Amygdala (tissue), 56 donors: ENCODE measurements at places on chromosomes 12 and 14.

- no peak for DNase-seq
These were observed 259.6 kb downstream of the NAV3 start for GRCh38 chr12:78090266-78090665.

DNA sequence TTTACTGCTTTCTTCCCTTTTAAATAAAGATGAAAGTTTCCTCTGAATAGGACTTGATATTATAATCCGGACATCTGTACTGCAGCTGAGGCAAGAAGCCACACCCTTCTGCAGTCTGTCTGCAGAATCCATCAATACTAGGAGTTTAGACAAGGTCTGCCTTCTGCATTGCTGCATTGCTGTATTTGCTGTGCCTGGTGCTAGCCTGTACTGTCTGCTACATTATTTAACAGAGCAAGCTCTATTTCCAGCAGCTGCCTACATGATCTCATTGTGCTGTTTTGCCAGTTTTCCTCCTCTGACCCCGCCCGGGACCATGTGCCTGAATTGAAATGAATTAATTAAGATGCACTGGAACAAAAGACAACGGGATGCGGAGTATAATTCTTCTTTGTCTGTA lies 1.7 kb downstream of the TUBA1A start:
- peak; percentile 65 for DNase-seq

DNA sequence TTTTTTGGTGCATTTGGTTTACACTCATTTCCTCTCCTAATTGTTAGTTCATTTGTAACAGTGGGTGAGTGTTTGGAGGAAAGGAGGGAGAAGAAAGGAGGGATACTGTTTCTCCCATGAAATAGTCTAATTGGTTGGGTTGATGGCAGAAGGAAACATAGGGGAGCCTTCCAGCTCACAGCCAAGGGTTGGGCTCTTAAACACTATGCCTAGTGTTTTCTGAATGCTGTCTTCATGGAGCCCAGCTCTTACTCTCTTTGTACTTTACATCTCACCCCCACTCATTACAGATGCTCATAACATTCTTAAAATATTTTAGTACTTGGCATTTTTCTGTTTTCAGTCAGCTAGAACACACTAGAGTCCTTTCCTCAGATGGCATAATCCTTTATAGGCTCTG lies 38.2 kb downstream of the BAZ2A start:
- DNase-seq = no peak

GRCh38 chr12:115947696-115948062 lies 329.8 kb downstream of the MED13L start:
- DNase-seq = no peak

DNA sequence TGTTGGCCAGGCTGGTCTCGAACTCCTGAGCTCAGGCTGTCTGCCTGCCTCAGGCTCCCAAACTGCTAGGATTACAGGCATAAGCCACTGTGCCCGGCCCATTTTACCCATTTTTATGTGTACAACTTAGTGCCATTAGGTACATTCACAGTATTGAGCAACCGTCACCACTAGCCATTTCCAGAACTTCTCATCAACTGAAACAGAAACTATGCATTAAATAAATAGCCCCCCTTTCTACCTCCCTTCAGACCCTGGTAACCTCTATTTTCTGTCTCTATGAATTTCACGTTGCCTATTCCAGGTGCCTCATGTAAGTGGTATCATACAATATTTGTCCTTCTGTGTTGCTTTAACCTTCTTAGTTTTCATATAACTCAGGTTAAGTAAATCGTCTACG lies 15.9 kb downstream of the ZCRB1 start:
- no peak for DNase-seq

- no peak for DNase-seq
These were observed 67.7 kb upstream of the DCN start for GRCh38 chr12:91250273-91250665.

DNA sequence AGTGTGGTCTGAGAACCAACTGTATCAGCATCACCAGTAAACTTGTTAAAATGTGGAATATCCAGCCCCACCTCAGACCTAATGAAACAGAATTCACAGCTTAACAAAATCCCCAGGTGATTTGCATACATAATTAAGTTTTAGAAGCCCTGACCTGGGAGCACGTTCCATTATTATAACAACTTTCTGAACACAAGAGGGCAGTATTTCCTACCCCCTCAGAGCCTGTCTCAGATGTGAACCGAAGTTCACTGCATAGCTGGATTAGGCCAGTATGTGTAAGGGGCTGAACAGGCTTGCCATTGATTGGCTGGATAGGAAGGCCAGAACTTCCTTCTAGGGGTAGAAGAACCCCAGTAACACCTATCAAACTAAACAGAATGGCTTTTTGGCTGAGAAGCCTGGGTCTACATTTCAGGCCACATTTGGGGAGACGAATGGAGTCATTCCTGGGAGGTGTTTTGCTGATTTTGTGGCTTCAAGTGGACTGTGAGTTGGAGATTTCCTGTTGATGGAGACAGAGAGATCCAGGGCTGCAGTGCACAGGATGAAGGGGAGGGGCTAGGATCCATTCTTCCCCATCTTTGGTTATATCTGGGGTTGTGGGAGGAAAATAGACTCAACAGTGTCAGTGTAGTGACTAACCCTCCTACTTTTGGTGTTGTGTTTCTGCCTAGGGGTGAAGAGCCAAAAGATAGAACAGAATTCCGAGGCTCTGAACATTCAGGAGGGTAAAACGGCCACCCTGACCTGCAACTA lies 94.7 kb upstream of the OR4E1 start:
- no peak for DNase-seq

- no peak for DNase-seq
These were observed 1.5 kb downstream of the FOXG1 start for GRCh38 chr14:28767853-28768741.

DNA sequence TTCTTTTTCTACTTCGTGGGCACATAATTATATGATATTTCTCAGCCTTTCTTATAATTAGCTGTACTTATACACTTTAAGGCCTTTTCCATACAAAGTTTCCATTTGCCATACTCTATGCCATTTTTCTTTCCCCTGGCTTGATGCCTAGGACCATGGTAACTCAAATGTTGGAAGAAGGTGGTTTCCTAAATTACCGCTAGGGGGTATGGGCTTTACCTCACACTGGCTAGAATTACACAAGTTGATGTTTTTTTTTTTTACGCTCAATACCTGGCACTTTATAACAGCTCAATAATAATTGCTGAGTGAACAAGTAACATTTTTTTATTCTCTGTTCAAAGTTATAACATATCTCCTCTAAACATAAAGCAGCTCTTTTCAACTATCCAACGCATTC lies 306.8 kb upstream of the LRFN5 start:
- DNase-seq = no peak

GRCh38 chr12:108257004-108257403 lies 82.1 kb downstream of the CMKLR1 start:
- DNase-seq = no peak

DNA sequence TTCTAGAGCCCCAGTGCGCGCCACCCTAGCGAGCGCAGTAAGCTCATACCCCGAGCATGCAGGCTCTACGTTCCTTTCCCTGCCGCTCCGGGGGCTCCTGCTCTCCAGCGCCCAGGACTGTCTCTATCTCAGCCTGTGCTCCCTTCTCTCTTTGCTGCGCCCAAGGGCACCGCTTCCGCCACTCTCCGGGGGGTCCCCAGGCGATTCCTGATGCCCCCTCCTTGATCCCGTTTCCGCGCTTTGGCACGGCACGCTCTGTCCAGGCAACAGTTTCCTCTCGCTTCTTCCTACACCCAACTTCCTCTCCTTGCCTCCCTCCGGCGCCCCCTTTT lies 791 bp downstream of the TMEM233 start:
- no peak for DNase-seq

- DNase-seq = no peak
These were observed 58.1 kb upstream of the RMST start for GRCh38 chr12:97404543-97404942.

DNA sequence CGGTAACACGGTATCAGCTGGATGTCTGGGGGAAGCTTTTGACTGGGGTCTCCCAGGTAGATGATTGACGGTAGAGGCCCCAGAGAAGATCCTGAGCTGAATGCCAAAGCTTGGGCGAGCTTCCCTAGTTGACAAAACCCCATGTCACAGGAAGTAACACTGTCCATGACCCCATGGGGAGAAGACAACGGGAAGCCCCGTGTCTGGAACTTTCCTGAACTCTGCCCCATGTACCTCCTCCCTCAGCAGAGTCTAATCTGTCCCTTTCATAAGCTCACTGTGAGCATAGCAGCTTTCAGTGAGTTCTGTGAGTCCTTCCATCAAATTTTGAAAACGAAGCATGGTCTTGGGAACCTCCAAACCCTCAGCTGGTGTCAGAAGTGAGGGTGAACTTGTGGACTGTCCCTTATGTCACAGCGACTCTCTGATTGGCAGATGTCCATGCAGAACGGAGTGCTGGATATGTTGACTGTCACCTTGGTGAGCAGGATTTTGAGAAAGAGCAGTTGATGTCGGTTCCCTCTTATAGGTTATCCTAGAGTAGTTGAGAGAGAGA lies 29.7 kb upstream of the BEGAIN start:
- no peak for DNase-seq

DNA sequence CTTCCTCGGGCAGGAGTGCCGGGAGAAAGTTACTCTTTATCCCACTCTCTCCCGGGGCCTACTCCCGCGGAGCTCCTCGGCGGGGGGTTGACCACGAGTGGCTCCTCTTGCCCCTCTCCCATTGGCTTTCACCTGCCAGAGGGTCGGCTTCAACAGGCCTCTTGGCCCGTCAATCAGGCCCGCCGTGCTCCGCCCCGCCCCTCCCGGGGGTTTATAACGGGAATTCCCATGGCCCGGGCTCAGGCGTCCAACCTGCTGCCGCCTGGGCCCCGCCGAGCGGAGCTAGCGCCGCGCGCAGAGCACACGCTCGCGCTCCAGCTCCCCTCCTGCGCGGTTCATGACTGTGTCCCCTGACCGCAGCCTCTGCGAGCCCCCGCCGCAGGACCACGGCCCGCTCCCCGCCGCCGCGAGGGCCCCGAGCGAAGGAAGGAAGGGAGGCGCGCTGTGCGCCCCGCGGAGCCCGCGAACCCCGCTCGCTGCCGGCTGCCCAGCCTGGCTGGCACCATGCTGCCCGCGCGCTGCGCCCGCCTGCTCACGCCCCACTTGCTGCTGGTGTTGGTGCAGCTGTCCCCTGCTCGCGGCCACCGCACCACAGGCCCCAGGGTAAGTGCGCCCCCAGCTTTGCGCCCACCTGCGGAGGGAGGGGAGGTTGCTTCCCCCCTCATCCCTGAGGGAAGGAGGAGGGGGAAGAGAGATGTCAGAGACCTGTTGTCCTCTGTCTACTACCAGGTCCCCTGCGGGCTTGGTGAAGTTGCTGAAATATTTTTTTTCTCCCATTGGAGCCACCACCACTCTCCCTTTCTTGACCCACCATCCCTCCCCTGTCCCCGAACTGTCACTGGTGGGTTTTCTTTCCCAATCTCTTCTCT lies at the start of gene SMOC1:
SMOC1 (plus strand) TSS at position 242 of the 869 bp plus-strand sequence; CDS start at position 505, 263 bp downstream.
- peak; percentile 23 for DNase-seq

- no peak for DNase-seq
These were observed 126.9 kb downstream of the KITLG start for GRCh38 chr12:88453323-88453722.

DNA sequence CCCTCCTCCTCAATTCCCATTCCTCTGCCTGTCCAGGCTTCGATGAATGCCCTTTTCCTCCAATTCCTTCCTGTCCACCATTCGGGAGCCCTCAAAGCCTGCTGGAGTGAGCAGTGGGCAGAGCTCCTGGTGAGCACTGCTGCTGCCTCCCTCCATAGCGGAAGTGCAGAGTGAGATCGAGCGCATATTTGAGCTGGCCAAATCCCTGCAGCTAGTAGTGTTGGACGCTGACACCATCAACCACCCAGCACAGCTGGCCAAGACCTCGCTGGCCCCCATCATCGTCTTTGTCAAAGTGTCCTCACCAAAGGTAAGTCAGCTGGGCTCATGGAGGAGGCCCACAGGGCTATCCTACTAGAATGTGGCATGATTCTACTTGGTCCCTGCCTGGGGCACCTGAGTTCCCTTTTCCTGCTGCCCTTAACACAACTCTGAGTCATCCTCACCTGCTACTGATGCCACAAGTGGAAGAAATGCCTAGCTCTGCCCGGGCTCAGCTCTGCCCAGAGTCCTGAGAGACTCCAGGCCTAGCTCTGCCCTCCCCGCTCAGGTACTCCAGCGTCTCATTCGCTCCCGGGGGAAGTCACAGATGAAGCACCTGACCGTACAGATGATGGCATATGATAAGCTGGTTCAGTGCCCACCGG lies 8.0 kb downstream of the CACNB3 start:
- DNase-seq = no peak

- no peak for DNase-seq
These were observed 935 bp upstream of the ADSS1 start for GRCh38 chr14:104722938-104723650.

GRCh38 chr12:52044292-52044983 lies 6.8 kb upstream of the NR4A1 start:
- DNase-seq = peak; percentile 39

- DNase-seq = no peak
These were observed 659.8 kb downstream of the VRK1 start for GRCh38 chr14:97456958-97457357.

- no peak for DNase-seq
These were observed 149.2 kb downstream of the NRXN3 start for GRCh38 chr14:78319406-78319805.

DNA sequence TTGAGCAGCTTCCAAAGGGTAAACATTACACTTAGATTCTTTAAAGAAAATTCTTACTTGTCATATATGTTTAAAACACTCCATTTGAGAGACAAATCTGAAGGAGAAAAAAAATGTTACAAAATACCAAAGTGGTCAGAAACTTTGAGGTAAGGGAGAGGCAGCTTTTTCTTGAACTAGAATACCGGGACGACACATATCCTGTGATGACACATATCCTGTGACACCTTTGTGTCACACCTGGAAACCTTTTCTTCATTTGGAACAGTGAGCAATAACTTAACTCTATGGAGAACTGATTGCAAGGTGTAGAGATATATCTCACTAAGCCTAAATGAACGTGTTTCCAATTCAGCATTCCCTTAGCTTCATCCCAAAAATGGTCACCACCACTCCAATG lies 4.6 kb upstream of the GRIN2B start:
- no peak for DNase-seq

DNA sequence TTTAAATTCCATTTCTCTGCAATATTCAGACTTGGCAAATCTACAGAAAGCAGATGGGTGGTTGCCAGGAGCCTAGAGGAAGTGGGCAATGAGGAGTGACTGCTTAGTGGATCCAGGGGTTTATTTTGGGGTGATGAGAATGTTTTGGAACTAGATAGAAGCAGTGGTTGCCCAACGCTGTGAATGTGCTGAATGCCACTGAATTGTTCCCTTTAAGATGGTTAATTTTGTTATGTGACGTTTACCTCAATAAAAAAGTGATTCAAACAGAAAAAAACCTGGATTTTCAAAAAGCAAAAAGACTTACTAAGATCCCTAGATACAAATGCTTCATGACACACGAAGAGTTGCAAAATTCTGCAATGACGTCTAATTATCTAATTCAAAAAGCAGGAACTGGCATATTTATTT lies 34.2 kb downstream of the DAO start:
- peak; percentile 5 for DNase-seq
